ENCODE measurements at places on chromosomes 3 and 15.

DNA sequence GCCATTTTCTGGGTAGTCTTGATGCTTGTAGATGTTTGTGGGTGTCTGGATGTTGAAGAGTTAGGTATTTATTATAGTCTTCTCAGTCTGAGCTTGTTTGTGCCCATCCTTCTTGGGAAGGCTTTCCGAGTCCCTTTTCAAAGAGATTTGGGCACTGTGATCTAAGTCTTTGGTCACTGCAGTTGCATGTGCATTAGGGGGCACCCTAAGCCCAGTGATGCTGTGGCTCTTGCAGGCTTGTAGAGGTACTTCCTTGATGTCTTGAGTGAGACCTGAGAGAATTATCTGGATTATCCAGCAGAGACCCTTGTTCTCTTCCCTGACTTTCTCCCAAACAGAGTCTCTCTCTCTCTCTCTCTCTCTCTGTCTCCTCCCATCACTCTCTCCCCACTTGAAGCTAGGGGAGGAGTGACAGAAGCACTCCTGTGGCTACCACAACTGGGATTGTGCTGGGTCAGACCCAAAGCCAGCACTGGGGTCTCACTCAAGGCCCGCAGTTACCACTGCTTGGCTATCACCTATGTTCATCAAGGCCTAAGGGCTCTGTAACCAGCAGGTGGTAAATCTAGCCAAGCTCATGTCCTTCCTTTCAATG, 68.5 kb downstream of the TMCO5A start:
- peak; percentile 26 for DNase-seq

- no peak for DNase-seq
These were observed 74.2 kb downstream of the ATG7 start for GRCh38 chr3:11346416-11346815.

- no peak for DNase-seq
These were observed 16.2 kb downstream of the PLA1A start for GRCh38 chr3:119613872-119614271.

DNA sequence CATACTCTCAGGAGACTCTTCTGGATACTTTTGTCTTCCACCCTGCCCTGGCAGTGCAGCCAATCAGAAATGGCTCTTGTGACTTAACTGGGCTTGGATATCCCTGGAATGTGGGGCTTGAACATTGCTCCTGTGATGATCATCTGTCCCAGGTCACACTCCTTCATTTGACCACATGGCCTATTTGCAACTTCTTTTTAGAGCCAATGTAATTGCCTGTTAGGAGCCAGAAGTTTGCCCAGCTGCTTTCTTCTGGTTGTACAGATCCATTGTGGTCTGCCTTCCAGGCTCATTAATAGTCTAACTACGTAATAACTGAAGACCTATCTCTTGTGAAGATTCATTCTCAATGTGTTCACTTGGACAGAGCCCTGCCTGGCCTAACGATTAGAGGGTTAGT, 29.8 kb downstream of the QTRT2 start:
- no peak for DNase-seq

GRCh38 chr3:45538641-45538986, 55.9 kb upstream of the LIMD1 start:
- no peak for DNase-seq

DNA sequence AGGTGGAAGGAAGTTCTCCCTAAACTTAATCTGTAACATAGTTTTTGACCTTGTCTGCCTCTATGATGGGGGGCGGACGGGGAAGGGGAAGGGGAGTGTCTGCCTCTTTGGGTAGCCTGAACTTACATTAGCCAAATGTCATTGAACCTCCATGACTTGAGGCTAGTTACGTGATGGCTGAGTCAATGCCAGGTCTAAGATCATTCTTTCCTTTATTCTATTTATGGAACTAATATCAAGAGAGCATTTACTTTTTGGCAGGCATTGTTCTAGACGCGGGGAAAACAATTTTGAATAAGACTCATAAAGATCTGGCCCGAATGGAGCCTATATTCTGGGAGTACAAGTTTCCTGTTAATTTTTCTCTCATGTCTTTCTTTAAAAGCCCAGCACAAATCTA, 340.7 kb upstream of the C2CD4B start:
- no peak for DNase-seq

DNA sequence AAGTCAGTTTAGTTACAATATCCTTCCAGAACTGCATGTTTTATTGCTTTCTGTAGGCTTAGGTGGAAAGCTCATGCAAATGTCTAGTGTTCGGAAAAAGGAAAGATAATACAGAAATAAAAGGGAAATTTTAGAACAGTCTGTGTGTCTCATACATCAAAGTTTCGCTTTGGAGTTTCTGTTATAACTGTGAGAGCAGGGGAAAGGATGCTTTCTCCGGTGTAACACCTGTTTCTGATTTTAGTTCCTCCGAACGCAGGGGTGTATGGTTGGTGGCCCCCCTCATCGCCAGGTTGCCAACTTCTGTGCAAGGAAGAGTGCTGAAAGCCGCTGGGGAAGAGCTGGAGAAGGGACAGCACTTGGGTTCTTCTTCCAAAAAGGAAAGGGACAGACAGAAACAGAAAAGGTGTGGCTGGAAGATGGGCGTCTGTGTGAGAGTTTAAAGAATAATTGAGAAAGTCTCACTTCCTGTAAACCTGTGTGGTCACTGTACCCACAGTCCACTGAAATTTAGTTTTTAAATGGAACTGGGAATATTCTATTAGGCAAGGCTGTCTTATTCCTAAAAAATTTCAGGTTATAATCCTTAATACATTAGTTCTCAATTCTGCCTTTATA, 6.7 kb downstream of the P2RY12 start:
- DNase-seq: no peak

DNA sequence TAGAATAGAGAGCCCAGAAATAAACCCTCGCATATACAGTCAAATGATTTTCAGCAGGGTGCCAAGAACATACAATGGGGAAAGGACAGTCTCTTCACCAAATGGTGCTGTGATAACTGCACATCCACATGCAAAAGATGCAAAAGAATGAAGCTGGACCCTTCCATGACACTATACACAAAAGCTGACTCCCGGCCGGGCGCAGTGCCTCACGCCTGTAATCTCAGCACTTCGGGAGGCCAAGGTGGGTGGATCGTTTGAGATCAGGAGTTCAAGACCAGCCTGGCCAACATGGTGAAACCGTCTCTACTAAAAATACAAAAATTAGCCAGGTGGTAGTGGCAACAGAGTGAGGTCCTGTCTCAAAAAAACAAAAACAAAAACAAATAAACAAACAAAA, 43.2 kb upstream of the IQSEC1 start:
- no peak for DNase-seq

- DNase-seq: no peak
These were observed 255.8 kb downstream of the FAM43A start for GRCh38 chr3:194941360-194941955.

- DNase-seq: no peak
These were observed 35.4 kb upstream of the TSC22D2 start for GRCh38 chr3:150372722-150373121.

- no peak for DNase-seq
These were observed 39.0 kb upstream of the TRAK1 start for GRCh38 chr3:42052132-42052483.

- no peak for DNase-seq
These were observed 103.7 kb upstream of the LRIG1 start for GRCh38 chr3:66604481-66604880.

- no peak for DNase-seq
These were observed 130.1 kb downstream of the RTP4 start for GRCh38 chr3:187498211-187498724.

DNA sequence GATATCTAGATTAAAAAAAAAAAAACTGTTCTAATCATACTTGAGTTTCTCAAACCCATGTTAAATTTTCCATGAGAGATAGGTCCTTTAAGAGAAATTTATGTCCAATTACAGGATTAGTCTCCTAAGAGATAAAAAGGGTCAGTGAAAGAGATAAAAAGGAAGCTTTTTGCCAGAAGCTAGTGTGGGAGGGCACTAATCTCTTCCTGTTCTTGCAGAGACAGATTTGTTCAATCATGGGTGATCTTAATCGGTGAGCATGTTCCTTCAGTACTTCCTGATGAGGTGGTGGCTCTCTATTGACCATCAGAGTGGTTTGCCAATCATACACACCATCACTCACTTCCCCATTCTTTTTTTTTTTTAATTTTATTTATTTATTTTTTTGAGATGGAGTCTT, 16.9 kb upstream of the LPP start:
- DNase-seq: no peak

DNA sequence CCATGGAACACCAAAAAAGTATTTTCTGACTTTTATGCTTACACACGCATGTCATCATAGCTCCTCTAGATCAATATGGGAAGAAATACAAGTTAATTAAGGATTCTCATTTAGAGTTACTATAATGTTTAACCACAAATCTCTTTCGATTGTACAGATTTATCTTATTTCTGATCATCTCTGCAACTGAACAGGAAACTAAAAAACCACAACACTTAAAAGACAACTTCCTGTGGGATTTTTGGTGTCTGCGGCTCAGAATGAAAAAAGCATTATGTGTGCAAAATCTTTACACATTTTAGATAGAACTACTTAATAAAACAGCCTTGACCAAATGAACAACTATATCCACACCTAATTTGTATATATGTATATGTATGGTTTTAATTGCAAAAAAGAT, 3.0 kb upstream of the TJP1 start:
- no peak for DNase-seq

- DNase-seq: peak; percentile 77
These were observed at the start of gene GSK3B for GRCh38 chr3:120093911-120094775. TSS of gene GSK3B (minus strand) at chr3:120094447. CDS start at chr3:120093434, 1,013 bp downstream.

DNA sequence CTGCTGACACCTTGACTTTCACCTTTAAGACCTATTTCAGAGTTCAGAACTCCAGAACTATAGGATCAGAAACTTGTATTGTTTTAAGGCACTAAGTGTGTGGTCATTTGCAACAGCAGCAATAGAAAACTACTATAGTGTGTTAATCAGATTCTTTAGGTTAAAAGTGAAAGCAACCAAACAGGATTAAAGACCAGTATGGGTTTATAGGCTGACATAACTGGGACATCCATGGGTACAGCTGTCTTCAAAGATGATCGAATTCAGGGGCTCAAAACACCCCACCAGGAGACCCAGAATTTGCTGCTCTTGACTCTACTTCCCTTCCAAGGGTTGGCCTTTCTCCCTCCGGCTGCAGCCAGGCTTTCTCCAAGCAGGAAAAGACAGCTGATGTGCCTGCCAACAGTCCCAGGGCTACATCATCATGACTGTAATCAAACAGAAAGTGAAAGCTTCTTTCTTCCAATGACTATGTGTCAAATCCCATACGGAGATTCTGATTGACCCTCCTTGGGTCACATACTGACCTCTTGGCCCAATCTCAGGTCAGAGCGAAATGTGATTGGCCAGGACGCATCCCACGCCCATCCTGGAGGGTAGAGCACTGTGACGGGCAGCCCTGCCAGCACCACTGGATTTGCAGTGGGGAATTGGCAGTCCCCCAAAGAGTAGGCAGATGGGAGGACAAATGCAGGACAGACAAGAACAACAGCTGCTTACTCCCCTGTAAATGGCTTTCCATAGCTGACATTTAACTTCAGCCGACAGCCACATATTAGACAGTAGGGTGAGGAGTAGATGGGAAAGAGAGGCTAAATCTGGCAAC, 51.4 kb upstream of the RNF7 start:
- DNase-seq: no peak

GRCh38 chr3:4672725-4673275, 179.7 kb downstream of the ITPR1 start:
- DNase-seq: no peak

- no peak for DNase-seq
These were observed 15.4 kb upstream of the CSPG4 start for GRCh38 chr15:75727851-75728715.

GRCh38 chr3:66068255-66068654, 29.5 kb upstream of the MAGI1 start:
- no peak for DNase-seq

GRCh38 chr15:71237456-71238188, 122.4 kb downstream of the THSD4 start:
- DNase-seq: no peak

DNA sequence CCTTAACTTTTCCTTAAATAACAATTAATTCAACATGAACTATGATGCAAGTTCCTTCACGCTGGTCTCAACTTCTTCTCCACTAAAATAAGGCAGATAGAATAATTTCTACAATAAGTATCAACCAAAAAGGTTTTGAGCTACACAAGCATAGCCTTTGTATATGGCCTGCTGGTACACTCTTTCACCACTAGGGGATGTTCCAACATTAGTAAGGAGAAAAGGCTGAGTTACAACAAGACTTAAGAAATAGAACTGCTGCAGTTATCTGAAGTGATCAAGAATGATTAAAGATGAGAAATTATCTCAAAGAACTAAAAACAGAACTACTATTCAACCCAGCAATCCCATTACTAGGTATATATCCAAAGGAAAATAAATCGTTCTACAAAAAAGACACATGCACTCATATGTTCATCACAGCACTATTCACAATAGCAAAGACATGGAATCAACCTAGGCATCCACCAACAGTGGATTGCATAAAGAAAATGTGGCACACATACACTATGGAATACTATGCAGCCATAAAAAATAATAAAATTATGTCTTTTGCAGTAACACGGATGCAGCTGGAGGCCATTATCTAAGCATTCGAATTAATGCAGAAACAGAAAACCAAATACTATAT, 14.4 kb downstream of the ATP13A3 start:
- DNase-seq: peak; percentile 39

DNA sequence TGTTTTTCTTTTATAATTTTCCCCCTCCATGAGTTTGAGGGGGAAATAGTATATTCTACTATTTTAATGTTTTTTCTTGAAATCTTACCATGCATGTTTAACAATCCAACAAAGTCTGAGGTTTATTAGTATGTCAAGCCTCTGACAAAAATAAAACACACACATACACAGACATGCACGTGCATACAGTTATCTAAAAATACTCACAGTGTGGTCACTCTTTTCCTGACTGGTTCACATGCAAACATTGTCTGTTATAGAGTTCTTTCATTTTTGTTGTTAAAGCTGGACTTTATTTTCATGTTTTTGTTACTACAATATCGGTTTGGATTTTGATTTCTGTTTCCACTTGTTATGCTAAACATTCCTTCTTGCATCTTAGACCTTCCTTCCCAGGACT, 236.6 kb downstream of the MFSD1 start:
- DNase-seq: no peak

DNA sequence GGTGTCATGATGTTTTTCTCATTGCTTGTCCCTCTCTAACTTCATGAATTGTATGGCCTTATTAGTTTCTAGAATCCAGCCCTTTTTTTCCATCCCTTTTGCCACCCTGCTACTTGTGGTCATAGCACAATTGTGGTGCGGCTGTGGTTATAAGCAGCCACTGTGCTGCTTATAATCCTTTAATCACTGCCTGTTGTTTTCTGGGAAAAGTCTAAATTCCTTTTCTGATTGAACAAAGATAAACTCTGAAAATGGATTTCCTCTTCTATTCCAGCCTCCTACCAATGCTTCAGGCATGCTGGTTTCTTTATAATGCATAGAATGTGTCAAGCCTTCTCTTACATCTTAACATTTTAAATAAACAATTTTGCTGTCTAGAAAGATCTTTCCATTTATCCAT, 319.5 kb downstream of the C3orf38 start:
- no peak for DNase-seq

DNA sequence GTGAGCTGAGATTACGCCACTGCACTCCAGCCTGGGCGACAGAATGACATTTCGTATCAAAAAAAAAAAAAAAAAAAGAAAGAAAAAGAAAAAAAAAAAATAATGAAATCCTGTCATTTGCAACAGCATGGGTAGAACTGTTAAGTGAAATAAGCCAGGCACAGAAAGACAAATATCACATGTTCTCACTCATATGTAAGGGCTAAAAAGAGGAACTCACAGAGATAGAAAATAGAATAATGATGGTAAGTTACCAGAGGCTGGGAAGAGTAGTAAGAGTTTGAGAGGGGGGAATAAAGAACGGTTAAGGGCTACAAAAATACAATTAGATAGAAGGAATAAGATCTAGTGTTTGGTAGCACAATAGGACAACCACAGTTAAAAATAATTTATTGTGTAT, 19.7 kb downstream of the DENND6A start:
- no peak for DNase-seq
